ENCODE measurements at places on chromosomes 4 and X.

DNA sequence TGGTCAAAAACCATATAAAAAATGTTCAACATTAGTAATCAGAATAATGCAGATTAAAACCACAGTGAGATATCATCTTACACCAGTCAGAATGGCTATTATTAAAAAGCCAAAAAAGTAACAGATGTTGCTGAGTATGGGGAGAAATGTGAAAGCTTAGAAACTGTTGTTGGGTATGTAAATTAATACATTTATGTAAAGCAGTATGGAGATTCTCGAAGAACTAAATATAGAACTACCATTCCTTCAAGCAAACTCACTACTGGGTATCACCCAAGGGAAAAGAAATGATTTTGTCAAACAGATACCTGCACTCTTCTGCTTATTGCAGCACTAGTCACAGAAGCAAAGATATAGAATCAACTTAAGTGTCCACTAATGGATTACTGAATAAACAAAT lies 576.4 kb upstream of the EPHA5 start:
- DNase-seq, result no peak

GRCh38 chrX:146456058-146456457 lies 353.5 kb upstream of the CXorf51B start:
- no peak for DNase-seq

GRCh38 chr4:4480205-4480604 lies 61.6 kb downstream of the STX18 start:
- no peak for DNase-seq

GRCh38 chr4:10092481-10093270 lies 23.9 kb downstream of the WDR1 start:
- DNase-seq, result no peak

DNA sequence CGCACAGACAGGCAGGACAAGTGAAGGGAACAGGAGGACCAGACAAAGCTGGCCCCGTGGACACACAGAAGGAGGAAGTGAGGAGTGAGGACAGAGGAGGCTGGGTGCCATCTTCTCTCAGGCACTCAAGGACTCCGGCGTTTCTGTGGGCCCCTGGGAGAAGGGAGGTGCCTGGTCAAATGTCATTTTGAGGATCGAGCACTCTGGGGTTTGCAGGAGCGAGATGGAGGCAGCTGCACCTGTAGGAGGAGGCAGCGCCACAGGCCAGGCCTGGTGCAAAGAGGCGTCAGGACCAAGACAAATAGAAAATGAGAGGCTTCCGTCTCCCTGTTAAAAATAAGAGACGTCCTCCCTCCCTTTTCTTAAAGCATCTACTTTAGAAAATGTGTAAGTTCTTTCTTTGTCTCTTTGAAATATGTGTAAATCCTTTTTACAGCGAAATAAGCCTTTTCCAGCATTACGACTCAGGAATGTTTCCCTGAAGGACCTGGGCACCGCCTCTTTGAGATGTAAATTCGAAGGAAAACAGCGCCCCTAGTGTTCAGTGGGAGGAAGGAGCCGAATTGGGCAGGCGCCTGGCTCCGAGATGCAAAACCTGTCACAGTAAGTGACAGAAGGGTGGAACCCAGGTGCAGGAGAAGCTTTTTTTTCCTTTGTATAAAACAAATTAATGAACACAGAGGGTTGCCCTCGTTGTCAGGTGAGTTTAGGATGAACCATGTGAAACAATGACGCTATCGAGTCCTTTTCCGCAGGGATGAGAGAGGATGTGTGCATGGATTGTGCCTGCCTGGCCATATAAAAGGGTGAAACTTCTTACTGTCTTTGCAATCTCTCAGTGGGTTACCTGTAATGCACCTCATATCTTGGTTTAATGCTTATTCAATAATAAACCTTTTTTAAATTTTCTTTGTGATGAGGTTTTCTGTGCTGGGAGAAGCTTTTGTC lies 1.4 kb upstream of the C4orf50 start:
- peak; percentile 54 for DNase-seq

DNA sequence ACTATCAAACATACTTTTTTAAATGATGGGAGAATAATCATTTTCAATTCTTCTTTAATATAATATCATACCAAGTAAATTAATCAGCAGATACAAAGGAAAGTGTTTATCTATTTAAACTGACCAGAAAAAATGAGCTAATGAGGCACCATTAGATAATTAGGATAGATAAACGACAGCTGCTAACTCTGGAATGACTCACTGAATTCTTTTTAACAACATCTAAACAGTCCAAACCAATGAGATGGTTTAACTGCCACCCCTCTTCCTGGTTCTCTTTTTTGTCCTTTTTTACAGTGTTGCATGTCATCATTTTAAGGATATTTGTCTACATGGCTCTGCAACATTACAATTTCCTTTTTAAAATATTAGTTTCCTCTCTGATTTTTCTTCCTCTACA lies 41.6 kb downstream of the UNC5C start:
- no peak for DNase-seq

GRCh38 chr4:1786544-1787362 lies 6.3 kb upstream of the FGFR3 start:
- DNase-seq, result no peak

DNA sequence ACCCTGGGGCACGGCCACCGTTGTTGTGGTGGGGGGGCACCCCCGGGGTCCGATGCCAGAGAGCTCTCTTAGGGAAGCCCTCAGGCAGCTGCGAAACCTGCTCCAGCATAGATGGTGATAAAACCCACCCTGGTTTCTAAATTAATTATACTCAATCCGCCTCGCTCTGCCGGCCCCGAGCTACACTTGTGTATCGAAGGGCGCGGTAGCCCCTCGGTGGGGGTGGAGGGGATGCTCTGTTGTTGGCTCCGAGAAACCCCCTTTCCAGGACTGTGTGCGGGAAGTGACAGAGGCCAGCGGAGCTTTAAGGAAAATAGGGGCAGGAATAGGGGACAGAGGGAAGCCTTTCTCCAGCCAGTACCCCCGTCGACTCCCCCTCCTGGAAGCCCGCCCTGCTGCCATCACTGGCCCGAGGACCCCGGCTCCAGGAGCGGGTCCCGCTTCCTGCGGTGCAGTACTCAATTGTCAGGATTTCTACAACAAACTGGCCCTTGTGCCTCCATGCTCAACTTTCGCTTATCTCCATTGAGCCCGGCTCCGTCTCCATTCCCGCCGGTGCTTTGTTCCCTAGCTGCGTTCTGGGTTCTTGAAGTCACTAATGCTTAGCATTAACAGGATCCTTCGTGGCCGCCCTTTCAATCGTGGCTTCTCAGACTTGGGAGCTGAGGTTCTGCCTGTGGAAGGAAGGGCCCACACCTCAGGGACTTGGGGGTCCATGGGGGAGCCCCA lies 408.2 kb downstream of the BCOR start:
- DNase-seq, result no peak

DNA sequence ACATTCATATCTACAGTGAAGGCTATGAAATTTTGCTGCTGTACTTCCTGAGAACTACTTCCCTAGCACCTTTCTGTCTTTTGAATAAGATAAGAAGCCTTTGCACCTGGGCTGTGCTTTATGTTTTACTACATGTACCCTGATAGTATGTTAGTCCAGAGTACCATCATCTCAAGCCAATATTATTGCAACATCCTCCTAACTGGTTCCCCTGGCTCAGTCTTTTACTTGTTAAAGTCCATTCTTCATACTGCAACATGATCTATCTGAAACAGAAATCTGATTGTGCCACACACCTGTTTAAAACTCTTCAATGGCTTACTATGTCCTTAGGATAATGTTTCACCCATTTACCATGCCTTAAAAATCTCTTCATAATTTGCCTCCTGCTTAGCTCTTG lies 102.3 kb downstream of the AGTR2 start:
- no peak for DNase-seq

DNA sequence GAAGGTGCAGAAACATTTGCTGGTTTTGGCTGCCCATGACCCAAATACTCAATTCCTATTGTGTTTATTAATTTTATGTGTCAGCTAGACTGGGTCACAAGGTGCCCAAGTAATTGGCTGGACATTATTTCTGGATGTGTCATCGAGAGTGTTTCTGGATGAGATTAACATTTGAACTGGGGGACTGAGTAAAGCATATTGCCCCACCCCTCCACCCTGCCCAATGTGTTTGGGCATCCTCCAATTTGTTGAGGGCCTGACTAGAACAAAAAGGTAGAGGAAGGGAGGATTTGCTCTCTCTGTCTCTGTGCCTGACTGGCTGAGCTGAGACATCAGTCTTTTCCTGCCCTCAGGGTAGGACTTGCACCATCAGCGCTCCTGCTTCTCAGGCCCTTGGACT lies 29.7 kb upstream of the LCORL start:
- no peak for DNase-seq

GRCh38 chr4:183596067-183596757 lies 62.8 kb downstream of the RWDD4 start:
- no peak for DNase-seq

DNA sequence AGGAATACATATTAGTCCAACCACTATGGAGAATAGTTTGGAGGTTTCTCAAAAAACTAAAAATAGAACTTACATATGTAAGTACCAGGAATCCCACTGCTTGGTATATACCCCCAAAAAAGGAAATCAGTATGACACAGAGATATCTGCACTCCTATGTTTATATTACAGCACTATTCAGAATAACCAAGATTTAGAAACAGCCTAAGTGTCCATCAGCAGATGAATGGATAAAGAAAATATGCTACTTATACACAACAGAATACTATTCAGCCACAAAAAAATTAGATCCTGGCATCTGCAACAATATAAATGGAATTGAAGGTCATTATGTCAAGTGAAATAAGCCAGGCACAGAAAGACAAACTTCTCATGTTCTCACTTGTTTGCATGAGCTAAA lies 27.5 kb upstream of the ABCG2 start:
- DNase-seq, result no peak

- no peak for DNase-seq
Measured at GRCh38 chr4:138909587-138909986, 106.0 kb upstream of the NOCT start.

- DNase-seq, result peak; percentile 65
Measured at GRCh38 chr4:165204462-165204830, 2.9 kb upstream of the KLHL2 start.

GRCh38 chr4:86338989-86339388 lies 20.9 kb downstream of the MAPK10 start:
- no peak for DNase-seq

- no peak for DNase-seq
Measured at GRCh38 chrX:81564851-81565250, 362.9 kb downstream of the SH3BGRL start.

GRCh38 chr4:185412412-185412811 lies 13.4 kb downstream of the UFSP2 start:
- DNase-seq, result no peak

DNA sequence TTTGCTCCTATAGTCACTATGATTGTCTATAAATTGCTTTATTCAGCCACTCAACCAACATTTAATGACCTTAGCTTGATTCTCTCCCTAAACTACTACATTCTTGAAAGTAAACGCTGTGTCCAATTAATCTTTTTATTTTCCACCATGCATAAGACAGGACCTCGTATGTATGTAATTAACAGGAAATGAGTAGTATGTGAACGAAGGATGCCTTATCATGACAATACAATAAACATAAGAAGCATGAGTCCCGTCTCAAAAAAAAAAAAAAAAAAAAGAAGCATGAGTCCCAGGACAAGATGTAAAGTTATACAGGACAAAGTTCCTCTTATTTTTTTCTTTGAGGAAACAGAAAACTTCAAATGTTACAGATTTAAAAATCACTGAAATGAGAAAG lies 92.5 kb downstream of the PPP3CA start:
- no peak for DNase-seq

DNA sequence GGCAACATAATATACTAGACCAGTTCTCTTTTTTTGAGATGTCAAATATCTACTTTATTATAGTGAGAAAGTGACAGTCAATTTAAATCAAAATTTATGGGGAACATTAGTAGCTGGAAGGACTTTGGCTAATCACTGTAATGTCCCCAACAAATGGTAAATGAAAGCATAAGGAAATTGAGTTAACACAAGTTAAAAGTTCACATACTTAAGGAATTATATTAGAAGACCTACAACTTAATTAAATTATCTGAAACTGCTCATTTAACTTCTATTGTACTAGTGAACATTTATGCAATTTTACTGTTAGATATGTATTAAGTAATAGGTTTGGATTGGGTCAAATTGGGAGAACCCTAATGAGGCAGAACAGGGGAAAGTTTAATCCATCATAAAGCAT lies 160.3 kb upstream of the TENM3 start:
- DNase-seq, result no peak

DNA sequence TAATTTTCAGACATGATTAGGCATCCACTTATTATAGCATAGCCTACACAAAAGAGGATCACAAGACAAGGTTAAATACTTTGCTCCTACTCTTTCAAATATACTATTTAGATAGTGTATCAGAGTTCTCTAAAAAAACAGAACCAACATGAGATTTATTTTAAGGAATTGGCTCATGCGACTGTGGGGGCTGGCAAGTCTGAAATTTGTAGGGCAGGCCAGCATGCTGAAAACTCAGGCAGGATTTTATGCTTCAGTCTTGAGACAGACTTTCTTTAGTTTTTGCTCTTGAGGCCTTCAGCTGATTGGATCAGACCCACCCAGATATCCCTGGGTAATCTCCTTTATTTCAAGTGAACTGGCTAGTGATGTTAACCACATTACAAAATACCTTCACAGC lies 169.5 kb downstream of the MAML3 start:
- peak; percentile 66 for DNase-seq

DNA sequence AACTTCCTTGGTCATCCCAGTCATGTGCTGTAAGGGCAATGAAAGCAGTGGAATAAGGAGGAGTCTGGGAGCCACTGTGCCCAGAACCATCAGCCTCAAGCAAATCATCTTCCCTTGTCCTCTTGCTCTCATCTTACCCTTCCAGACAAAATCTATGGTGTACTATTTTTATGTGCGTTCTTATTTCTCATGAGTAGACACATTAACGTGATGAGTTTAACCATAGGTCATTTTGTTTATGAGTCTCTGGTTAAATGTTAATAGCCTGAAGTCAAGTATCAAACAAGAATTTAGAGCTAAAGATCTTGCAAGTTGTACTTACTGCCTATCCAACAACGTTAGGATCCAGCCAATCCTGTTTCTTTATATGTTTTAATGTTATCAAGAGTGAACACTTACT lies 495.3 kb downstream of the SPRY1 start:
- no peak for DNase-seq

- DNase-seq, result no peak
Measured at GRCh38 chrX:107673431-107673830, 45.1 kb downstream of the PRPS1 start.

DNA sequence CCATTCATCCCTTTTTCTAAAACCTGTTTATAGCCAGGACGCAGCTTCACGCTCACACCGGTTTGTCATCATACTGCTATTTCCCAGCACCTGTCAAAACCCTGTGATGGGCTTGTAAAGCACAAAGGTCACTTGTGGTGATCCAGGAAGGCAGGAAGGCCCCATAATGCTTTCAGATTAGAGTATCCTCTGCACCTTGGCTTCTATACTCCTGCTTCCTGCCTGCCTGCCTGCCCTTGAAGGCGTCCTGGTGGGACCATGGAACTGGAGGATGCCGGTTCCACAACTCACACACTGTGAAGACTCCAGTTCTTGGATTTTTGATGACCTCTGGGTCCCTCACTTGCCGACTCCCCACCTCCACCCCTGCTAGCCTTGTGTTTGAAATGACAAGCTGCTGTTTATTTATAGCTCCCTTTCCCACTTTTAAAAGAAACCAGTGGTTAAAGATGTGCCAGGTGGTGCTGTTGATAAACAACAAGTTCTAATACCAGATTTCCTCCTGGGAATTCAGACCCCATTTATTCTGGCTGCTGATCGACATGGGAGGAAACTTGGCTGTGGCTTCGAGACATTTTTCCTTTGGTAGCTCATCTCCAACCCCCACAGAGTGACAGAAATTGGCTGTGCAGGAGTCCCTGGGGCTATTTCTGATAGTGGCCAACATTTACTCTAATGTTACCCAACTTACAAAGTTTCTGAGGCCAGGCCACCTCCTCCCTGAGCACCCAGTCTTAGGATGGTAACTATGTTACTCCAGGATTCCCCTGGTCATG lies 211.5 kb downstream of the KDR start:
- no peak for DNase-seq
